ENCODE measurements at places on chromosomes 5 and 9. TPM values are rescaled to one million over a fixed set of nuclear protein-coding genes. Genes with fewer than 3 reads are reported as not detected.

LVRN gene
- 1.5 TPM for total RNA-seq

NSA2 gene
- total RNA-seq, result 62.0 TPM

C8G gene
- total RNA-seq, result 1.1 TPM

PDLIM4 gene
- total RNA-seq, result 78.2 TPM

ANKRD55 gene
- total RNA-seq, result not detected

KIF27 gene
- 3.9 TPM for total RNA-seq

FGF1 gene
- total RNA-seq, result 11.5 TPM

ADAMTS6 gene
- total RNA-seq, result 117 TPM

TEX10 gene
- total RNA-seq, result 33.9 TPM

AK8 gene
- 0.85 TPM for total RNA-seq

ROR2 gene
- total RNA-seq, result 26.4 TPM

RFESD gene
- 1.5 TPM for total RNA-seq

NDST1 gene
- 188 TPM for total RNA-seq

BTNL3 gene
- not detected for total RNA-seq

RNF183 gene
- total RNA-seq, result not detected

SLIT3 gene
- 112 TPM for total RNA-seq

DAP gene
- 32.0 TPM for total RNA-seq

PRLR gene
- 3.2 TPM for total RNA-seq

FRMD3 gene
- 2.8 TPM for total RNA-seq

SLC46A2 gene
- not detected for total RNA-seq

Measured in hair follicle dermal papilla cell (primary cell).